ENCODE measurements at places on chromosomes 3 and 15.

DNA sequence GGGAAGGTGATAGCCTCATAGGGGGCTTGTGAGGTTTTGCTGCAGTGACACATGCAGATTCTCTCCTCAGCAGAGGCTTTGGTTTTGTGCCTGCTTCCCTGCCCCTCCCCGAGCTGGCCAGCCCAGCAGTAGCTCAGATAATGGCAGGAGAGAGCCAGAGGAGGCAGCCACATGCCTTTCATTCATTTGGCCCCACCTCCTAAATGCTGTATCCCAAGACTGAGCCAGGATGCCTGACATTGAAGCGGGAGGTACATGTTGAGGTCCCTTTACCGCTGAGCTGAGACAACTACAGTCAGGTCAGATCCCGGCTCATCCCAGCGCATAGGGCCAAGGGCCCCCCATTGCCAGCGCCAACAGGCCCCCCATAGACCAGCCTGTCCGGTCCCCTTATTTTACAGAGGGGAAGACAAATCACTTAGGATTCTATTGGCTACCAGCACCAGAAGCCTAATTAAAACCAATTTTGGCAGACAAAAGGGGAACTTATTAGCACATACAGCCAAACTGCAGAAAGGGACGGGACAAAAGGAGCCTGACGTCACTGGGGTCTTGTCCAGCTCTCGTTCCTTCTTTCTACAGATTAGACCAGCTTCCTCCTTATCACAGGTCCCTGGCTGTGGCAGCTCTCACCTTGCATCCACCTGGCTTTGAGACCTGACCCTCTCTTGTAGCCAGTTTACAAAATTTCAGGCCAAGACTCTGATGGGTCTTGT, 12.1 kb upstream of the POLG start:
- no peak for DNase-seq

DNA sequence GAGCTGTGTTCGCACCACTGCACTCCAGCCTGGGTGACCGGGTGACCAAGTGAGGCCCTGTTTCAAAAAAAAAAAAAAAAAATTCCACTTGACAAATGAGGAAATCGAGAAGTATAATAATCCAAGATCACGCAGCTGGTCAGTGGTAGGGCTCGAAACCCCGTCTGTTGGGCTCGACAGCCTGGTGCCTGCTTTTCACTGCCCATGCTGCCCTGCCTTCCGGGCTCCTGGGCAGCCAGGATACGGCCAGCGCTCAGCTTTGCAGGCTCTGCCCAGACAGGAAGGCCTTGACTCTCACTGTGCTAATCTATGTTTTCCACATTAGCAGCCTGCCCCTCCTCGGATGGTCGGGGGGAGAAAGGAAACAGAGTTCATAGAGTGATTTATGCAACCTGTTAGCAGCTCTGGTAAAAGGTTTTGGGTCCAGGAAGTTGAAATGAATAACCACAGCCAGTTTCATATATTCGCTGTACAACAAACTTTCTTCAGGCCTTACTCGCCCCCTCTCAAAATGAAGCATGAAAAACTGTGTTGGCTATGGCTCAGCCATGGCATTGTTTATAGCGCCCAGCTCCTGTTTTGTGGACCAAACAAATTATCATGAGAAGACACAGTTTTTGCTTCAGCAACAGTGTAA, 108.8 kb downstream of the XXYLT1 start:
- no peak for DNase-seq

GRCh38 chr15:63834500-63835210, 907 bp upstream of the HERC1 start:
- no peak for DNase-seq

DNA sequence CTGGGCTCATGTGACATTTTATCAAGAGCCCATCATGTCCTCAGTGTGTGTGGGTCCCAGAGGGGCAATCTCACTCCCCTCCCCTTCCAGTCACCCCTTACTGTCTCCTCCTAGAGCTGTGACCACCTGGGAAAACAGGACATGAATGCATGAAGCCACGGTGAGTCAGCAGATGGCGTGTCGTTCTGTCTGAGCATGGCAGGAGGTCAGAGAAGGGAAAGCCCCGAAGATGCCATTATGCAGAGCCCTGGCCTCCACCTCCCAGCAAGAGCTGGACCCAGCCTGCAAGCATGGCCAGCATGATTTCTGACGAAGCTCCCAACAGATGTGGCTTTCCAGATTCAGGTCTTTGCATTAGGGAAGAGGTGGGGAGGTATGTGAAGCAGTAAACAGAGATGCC, 118.5 kb downstream of the TLE3 start:
- DNase-seq: no peak

DNA sequence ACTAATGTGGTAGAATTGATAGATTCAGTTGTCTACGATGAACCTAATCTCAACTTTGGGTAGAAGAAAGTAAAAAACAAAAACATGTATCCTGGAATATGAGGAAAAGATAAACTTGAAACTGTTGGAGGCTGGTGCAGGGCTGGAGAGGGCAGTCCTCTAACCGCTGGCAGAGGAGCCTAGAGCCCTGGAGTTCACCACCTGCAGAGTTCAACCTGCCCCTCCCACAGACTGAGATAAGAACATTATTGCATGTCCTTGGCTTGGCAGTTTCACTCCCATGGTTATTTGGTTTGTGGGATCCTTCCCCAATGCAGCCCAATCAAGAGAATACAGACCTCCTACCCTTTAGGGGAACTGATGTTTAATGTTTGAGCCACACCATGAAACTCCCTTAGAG, 53.2 kb upstream of the GATM start:
- no peak for DNase-seq
